ENCODE measurements at places on chromosomes 2 and 18.

GRCh38 chr2:198327526-198327925 lies 523.1 kb downstream of the PLCL1 start:
- DNase-seq = no peak

DNA sequence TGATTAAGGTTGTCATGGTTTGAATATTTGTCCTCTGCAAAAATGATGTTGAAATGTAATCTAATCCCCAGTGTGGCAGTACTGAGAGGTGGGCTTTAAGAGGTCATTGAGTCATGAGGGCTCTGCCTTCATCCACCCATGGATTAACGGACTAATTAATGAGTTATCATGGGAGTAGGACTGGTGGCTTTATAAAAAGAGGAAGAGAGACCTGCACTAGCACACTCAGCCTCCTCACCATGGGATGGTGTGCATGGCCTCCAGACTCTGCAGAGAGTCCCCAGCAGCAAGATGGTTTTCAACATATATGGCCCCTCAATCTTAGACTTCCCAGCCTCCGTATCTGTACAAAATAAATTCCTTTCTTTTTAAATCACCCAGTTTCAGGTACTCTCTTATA lies 41.0 kb downstream of the DTNB start:
- DNase-seq = no peak

DNA sequence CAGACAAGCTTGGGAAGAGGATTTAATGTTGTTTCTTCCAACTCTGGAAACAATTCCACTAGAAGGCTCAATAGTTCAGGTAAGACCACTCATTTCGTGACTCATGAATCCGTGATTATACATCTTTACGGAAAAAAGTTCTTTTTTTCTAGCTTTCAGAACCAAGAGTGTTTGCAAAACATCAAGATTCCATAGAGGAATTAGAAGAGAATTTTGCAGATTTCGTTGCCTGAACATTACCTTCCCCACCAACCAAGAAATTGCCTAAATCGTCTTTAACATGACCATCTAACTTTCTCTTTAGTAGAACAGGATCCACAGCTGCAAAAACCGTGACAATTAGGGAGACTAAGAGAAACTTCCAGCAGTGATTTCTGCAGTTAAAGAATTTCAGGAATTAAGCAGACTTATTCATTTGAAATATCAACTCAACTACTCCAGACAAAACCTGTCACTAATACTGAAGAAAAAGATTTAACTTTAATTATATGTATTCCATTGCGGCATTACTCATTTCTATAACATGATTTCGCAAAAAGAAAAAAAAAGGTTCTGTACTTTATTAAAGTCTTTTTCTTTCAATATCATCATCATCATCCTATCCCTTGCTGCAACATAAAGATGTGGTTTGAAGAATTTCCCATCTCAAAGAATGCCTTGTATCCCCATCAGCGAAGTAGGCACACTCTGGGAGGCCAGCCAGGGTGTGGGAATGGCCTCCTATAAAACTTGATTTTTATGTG lies 1.9 kb upstream of the NAB1 start:
- DNase-seq = no peak

GRCh38 chr2:182980115-182980514 lies 58.1 kb downstream of the NCKAP1 start:
- DNase-seq = no peak

- DNase-seq = no peak
Observed at GRCh38 chr2:169071455-169071854, 2.1 kb downstream of the DHRS9 start.

- no peak for DNase-seq
Observed at GRCh38 chr2:38149531-38149930, 73.6 kb upstream of the CYP1B1 start.

GRCh38 chr18:40524881-40525280 lies 1430.2 kb upstream of the PIK3C3 start:
- DNase-seq = no peak

DNA sequence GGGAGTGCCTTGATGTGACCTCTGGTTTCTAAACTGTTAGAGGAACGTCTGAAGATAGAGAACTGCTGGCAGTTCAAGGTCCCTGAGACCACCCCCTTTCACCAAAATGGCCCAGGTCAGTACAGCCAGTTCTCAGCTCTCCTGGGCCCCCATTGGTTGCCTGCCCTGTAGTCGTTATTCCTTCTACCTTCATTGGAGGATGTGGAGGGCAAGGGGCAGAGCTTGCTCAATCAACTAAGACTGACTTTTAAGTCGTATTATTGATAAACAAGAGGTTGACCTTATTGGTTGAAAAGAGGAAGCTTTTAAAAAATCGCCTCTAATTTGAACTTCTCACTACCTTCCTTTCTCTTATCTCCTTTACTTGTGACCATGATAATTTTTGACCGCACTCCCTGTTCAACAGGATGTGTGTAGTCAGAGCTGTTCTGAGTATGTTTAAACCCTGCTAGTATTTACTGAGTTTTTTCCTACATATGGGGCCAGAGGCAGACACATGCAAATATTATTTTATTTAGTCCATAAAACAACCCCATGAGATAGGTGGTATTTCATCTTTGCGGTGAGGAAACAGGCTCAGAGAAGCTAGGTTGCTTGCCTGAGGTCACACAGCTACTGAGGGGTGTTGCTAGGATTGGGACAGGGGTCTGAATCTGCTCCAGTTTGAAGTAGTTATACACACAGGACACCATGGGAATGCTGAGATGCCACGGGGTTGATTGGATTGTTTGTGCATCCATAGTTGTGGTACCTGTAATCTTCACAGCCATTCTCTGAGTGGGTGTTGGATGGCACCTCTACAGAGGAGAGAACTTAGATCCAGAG lies 65.9 kb downstream of the TMEM247 start:
- DNase-seq = no peak

- peak; percentile 83 for DNase-seq
Observed at GRCh38 chr2:38406597-38407110, 29.6 kb upstream of the ATL2 start.

DNA sequence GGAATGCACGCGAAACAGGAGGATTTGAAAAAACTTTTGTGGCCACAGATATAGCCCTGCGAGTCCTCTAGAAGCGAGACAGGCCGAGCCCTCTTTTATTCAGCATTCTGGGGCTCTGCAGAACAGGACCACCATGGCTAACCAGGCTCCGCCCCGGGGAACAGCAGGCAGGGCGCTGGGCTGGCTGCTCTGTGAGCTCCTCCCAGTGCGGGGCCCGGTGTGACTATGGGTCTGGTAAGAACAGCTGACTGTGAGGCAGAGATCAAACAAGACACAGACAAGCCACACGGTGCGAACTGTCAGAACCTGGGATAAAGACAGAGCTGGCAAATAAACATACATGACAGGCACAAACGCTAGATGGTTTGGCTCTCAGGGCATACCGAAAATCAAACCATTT lies 15.5 kb downstream of the PXDN start:
- no peak for DNase-seq

DNA sequence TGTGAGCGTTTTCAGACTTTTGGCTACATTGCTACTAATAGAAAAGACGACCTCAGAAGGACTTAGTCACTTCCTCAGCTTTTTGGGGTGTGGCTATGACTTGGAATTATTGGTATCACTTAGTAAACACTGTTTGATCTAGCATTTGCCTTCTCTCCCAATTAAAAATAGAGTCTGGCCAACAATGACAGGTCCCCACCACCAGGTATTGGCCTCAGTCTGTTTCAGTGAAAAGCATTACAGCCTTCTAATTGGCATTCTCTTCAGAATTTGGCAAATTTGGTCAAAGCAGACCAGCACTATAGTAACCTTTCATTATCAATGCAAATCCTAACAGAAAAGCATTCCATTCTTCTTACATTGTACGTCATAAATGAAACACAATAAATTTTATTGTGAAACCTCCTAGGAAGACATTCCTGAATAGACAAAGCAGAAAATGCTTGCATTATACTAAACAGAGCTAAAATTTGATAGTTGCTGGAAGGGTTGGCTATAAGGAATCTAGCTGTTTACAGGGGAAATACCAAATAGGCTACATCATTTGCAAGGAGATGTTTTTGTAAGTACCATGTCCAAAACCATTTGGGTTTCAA lies 613.9 kb downstream of the IRS1 start:
- no peak for DNase-seq

DNA sequence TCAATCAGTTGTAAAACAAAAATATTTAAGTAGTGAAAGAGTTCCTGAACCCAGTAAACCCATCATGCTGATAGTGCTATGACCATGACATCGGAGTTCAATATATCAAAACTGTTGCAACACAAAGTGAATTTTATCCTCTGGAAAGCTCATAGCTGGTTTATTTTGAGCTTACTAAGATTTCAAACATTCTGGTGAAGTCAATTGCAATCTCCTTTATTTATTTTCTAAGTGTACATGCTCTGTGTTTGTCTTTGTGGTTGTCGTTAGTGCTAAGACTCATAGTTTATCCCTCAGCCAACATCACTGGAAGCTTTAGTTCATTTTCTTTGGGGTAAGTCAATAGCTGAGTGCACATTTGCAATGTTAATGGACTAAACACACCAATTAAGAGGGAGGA lies 91.9 kb downstream of the QPCT start:
- no peak for DNase-seq

GRCh38 chr2:231300722-231301076 lies 94.8 kb upstream of the B3GNT7 start:
- no peak for DNase-seq

DNA sequence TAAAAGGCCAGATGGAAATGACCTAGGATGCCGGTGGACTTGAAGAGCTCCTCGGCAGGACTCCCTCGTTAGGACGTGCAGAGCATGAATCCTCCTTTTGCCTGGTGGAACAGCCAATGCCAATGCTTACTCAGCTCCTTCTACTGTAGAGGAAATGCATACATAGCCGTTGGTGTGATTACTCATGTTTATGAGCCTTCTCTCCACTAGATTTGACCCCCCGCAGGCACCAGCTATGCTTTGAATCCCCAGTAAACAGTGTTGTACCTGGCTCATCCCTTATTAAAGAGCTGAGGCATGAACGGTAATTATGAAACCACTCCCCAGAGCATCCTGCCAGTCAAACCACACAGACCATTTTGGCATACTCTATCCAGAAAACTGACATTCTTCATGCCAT lies 172.8 kb downstream of the ANTXR1 start:
- DNase-seq = no peak

DNA sequence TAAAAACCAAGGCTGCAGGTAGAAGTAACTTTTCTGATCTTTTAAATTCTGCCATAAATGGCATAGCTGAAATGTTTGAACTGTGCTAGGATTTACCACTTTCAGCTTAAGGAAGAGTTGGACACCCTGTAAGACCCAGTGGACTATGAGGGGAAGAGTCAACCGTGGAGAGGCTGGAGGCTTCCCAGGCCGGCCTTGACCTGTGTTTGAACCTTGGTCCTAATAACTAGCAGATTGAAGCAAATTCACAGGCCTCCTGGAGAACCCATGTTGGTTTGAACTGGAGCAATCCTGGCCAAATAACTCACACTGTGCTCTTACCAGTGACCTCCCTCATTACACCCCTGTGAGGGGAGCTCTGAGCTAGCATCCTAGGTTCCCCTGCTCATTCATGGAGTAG lies 87.2 kb upstream of the ALPP start:
- peak; percentile 44 for DNase-seq

- DNase-seq = no peak
Observed at GRCh38 chr2:58899692-58900091, 658.6 kb upstream of the FANCL start.

DNA sequence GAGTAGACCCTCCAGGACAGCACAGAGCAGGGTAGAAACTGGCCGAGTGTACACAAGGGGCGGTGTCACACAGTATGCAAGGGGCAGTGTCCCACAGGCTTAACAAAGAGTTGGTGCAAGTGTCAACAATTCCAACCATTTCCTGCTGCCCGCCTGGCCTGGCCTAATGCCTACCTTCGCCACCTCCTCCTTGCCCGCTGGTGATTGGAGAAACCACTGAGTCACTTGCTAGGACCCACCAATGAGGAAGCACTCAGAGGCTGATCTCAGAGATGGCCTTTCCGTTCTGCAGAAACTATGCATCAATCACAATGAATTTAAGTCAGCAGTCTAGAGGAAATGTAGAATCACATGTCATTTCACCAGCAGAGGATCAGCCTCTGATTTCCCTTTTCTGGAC lies 263.3 kb upstream of the PKDCC start:
- no peak for DNase-seq

GRCh38 chr2:16055848-16056580 lies 115.7 kb downstream of the MYCN start:
- no peak for DNase-seq

DNA sequence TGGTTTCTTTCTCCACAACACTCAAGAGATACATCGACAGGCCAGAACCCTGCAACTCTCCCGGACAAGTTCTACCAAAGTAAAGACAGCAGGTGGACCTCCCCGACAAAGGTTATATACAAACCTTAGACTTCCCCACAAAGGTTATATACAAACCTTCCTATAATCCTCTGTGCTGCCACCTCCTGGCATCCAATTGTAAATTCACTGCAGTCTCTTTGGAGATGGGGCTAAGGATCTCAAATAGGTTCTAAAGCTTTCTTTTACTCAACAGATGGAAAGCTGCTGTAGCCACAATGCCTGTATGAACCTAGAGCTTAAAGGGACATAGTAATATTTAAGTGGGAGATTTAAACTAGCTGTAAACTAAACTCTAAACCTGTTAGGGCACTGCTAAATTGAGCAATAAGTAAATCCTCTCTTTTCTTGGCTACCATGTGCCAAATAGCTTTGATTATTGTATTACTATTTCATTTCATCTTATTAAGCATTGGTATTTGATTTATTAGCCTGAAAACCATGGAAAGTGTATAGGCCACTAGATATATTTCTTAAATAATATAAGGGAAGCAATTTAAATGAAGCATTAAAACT lies 9.8 kb upstream of the MREG start:
- no peak for DNase-seq

DNA sequence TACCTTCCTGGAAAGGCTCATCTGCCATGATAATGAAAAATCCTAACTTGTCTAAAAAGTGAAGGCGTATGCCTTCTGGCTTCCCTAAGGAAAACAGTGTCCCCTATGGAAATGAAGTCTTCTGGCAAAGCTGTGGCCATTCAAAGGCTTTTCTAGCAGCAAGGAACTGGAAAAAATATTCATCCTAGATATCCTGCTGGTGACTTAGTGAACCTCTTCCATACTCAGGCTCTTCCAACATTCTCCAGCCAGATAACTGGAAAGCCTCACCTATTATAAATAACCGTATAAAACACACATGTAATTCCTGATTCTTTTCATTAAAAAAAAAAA lies 84.7 kb downstream of the RBMS1 start:
- no peak for DNase-seq

- DNase-seq = peak; percentile 27
Observed at GRCh38 chr2:68317971-68318913, 1.5 kb downstream of the CNRIP1 start.

GRCh38 chr2:219918254-219918653 lies 290.8 kb downstream of the SLC4A3 start:
- DNase-seq = no peak

- no peak for DNase-seq
Observed at GRCh38 chr2:151570191-151570590, 160.5 kb downstream of the RIF1 start.

DNA sequence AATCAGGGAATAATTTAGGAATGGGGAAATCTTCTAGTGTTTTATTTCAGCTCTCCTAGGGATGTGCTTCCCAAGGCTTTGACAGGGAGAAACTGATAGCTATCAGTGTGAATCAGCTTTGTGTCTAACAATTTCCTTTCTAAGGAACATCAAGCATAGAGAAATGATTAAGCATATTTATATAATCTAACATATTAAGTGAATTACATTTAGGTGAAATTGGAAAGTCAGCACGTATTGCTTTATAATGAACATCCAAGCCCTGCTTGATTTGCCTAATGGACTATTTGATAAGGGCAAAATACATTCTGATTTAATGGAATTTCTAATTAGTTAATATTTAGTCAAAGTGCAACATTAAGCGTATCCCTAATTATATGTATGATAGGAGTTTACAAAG lies 19.5 kb upstream of the TSPYL6 start:
- no peak for DNase-seq

GRCh38 chr18:26097563-26097962 lies 7.2 kb upstream of the SS18 start:
- DNase-seq = no peak

All from ovary (tissue), 10 donors.